Left forelimb (tissue), 1 donor: ENCODE measurements at places on chromosomes 7 and 10.

GRCh38 chr10:50508315-50509051 is 115.3 kb downstream of the SGMS1 start:
- DNase-seq, result no peak

GRCh38 chr7:123761729-123762128 is 12.9 kb upstream of the WASL start:
- no peak for DNase-seq

GRCh38 chr7:36604806-36605205 is 119.5 kb downstream of the AOAH start:
- DNase-seq, result no peak

GRCh38 chr10:103845972-103846371 is 9.4 kb downstream of the SH3PXD2A start:
- no peak for DNase-seq

DNA sequence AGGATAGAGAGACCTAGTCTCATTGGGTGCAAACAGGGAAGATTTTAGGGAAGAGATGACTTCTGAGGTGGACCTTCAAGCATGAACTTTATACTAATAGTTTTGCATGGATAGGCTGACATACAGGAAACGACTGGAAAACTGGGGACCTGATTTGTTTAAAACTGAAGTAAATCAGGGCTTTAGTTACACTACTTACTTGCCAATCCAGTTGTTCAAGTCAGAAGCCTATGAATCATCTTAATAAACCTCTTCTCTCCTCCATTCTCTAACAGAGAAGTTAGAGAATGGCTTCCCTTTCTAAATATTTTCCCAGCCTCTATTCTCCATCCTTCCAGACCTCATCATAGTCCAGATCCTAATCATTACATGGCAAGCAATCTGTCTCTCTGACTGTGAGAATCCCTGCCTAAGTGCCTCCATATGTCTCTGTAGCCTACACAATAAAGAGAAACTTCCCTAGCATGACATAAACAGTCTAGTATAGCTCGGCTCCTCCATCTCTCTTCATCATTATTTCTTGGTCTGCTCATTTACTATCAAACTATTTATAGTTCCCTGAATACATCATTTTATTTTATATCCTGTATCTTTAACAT is 55.8 kb downstream of the PRKG1 start:
- no peak for DNase-seq

GRCh38 chr7:74138334-74138867 is 35.8 kb upstream of the EIF4H start:
- DNase-seq, result no peak

- DNase-seq, result no peak
Measured at GRCh38 chr7:45252248-45252647, 94.7 kb downstream of the RAMP3 start.

GRCh38 chr7:65972976-65973375 is 9.0 kb downstream of the GUSB start:
- DNase-seq, result no peak

- no peak for DNase-seq
Measured at GRCh38 chr7:97094284-97094930, 23.1 kb upstream of the SDHAF3 start.

DNA sequence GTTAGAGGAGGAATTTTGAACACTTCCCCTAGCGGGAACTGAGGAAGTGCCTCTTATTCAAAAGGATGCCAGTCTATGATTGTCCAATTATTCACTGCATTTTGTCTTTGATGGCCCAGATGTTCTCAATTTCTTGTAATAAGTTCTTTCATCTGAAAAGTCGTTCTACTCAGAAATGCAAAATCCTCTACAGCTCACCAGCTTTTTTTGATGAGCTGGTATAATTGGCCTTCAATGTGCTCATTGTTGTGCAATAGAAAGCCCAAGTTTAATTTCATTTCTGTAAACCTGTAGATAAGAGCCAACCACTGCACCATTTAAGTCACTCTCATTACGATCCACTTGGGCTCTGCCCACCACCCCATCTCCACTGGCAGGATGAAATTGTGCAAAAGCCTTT is 978.7 kb upstream of the AUTS2 start:
- no peak for DNase-seq

- no peak for DNase-seq
Measured at GRCh38 chr10:31134311-31134952, 102.8 kb upstream of the ZNF438 start.

DNA sequence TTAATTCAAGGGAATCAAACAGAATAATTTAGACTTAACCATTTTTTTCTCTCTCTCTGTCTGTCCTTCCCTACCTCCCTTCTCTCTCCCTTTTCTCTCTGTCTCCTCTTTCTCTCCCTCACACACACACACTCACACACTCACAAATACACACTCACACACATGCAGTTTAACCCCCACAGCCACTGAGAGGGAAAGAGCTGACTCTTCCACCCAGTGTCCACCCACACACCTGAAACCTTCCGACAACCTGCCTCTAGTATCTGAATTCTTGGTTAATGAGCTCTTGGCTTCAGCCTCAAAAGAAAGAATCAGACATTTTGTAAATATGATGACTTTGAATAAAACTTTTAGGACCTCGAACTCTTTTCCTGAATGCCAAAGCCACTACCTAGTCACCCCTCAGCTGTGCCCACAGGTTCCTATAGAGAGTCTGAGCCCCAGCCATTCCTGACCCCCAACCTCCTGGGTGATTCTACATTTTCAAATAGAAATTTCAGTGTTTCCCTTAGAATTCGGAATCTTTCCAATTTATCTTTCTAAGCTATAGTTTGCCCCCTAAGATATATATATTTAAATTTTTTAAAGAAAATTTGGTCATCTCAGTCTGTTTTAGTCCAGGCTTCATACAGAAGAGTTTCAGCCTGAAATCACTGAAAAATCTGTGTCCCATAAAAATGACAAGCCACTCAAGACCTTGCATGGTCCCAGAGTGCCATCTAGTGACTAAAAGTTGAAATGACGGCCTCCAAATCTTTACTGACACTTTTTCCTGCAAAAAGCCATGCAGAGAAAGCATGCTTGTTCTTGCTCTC is 202.8 kb downstream of the IPMK start:
- DNase-seq, result no peak
